ENCODE measurements at places on chromosomes 1 and 21.

- DNase-seq, result no peak
Measured at GRCh38 chr1:200027264-200027823, at the start of gene NR5A2. TSS of gene NR5A2 (plus strand) at chr1:200027710. CDS start at chr1:200027848, 138 bp downstream.

GRCh38 chr1:53246261-53247134 is 8.2 kb upstream of the MAGOH start:
- no peak for DNase-seq

- DNase-seq, result no peak
Measured at GRCh38 chr1:17520473-17521319, 18.8 kb upstream of the ARHGEF10L start.

GRCh38 chr1:116919802-116920201 is 10.1 kb downstream of the PTGFRN start:
- no peak for DNase-seq

- peak; percentile 44 for DNase-seq
Measured at GRCh38 chr1:184882957-184883815, 91.1 kb downstream of the NIBAN1 start.

GRCh38 chr21:31658053-31658452 is 1.4 kb upstream of the SOD1 start:
- no peak for DNase-seq

Data from activated CD4-positive, alpha-beta T cell treated with anti-CD3 and anti-CD28 coated beads for 48 hours (primary cell).